ENCODE measurements at places on chromosomes 3 and 15.

GRCh38 chr3:98920166-98920565, 18.7 kb upstream of the DCBLD2 start:
- DNase-seq, result no peak

DNA sequence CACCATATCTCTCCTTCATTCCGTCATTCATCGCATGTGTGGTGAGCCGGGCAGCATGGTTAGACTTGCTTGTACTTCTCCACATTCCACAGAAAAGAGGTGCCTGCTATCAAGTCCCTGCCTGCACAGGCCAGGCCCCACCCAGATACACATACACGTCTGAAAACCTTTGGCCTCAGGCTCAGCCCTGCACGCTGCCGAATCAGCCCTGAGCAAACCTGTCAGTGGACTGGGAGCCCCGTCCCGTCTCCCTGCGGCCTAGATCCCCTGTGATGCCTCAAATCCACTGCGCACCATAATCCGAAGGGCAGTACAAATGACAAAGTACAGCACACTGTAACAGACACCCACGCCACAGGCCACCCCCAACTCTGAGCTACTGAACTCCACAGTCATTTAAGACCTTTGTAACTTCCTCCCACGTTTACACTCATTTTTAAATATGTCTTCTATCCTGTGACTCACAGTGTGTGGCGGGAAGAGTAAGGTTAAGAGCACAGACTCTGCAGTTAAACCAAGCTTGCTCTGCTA, 67.1 kb downstream of the MB21D2 start:
- no peak for DNase-seq

- no peak for DNase-seq
Observed at GRCh38 chr3:11226042-11226370, 46.2 kb upstream of the ATG7 start.

DNA sequence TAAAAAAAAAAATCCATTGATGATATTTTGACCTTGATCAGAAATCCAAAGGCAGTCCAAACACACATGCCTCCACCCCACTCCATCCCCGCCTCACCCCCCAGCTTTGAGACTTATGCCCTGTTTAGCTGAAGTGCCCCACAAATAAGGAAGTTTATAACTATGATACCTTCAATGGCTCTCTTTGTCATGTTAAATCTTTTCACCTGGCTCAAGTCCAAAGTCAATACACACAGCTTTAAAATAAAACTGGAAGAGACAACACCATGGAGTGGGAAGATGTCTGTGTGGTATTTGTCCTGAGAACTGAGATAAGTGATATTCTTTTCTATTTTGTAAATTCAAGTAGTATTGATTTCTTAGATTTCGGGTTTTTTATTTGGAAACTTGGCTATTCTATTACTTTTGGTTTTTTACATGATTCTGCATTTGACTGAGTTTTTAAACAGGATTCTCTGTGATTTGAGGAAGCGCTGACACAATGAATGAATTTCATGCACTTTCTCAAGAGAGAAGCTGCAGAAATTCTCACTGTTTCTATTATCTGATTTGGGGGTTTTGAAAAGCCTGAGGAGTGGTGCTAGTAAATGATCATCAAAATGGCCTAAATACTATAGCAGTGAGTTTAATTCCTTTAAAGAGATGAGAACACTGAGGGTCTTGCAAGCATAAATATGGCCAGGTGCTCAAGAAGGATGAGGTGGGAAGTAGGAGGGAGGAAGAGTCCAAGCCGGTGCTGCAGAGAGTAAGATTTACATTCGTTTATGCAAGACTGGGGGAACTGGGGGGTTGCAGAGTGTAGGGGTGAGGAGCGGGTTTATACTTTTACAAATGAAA, 5.2 kb downstream of the FOXB1 start:
- no peak for DNase-seq

DNA sequence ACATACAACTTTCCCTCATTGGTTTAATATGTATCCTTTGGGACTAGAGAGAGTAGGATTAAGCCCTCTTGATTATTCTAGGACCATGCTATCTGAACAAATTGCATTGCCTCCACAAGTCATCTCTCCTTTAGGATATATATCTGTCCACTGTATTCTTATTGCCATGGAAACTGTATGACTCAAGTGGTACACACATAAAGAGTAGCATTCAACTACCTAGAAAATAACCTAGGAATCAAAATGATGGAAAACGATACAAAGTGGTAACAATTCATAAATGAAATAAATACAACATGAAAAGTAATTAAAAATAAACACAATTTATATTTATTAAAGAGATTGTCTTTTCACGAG, 212.1 kb upstream of the P2RY1 start:
- no peak for DNase-seq

DNA sequence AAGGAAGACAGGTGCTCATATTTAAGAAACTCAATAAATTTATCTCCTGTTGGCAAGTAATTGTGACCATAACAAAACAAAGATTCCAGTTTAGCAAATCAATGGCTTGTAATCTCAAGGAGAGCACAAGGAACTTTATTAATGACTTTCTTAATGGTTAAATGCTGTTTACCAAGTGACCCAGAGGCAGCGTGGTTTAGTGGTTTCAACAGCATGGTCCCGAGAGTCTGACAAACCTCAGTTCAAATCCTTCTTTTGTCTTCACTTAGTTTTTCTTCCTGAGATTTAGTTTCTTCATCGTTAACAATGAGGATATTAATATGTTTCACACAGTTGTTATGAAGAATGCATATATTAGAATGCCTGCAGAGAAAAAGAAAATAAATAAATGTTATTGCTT, 212.6 kb downstream of the KCNMB2 start:
- no peak for DNase-seq

DNA sequence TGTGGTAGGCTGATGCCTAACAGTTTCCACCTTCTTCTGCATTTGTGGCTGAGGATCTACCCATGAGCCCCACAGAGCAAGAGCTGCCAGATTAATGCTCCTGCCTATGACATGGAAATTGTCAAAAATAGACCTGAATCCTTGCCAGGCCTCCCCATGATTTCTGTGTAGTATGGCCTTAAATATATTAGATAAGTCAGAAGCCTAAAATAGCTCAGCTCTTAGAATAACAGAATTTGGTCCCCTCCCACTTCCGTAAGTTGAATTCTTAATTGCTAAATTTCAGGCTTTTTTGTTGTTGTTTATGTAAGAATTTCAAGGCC, 129.0 kb downstream of the SERPINI1 start:
- no peak for DNase-seq

GRCh38 chr3:189577050-189577951, 53.9 kb upstream of the TP63 start:
- no peak for DNase-seq

GRCh38 chr3:189195302-189195701, 23.5 kb downstream of the TPRG1 start:
- no peak for DNase-seq

GRCh38 chr3:128383316-128384235, 83.1 kb downstream of the DNAJB8 start:
- no peak for DNase-seq

- no peak for DNase-seq
Observed at GRCh38 chr3:73784686-73785392, 160.1 kb upstream of the PDZRN3 start.

DNA sequence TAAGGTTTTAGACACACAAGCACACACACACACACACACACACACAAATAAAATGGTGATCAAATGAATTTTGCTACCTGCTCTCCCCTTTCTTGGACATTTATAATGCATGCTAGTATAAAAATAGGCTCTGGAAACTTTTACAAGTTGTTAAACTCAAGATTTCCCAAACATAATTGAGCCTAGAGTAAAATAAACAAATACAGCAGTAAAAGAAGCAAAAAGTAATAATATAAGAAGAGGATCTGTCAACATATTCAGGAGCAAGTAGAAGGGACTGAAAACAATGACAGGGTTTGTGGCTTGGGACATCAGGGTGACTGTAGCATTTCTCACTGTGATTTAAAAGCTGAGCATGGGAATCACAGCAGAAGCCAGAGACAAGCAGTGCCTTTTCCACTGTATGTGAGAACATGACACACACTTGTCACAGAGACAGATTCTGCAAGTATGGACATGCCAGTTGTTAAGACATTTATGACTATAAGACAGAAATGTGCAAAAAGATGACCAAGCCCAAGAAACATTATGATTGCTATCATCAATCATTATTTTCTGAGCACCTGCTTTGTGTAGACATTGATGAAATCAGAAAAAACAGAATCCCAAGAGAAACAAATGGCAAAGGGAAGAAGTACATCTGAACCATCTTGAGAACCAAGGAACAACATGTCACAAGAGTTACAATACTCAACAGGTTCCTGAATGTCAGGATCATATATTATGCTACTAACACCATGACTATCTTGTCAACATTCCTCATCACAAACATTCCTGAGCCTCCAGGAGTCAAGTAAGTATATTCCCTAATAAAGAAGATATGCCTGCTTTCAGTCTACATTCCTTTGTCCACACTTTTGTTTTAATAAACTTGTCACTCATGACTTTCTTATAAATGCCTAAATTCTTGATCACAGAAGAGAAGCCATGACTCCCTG, 7.1 kb downstream of the THRB start:
- no peak for DNase-seq

DNA sequence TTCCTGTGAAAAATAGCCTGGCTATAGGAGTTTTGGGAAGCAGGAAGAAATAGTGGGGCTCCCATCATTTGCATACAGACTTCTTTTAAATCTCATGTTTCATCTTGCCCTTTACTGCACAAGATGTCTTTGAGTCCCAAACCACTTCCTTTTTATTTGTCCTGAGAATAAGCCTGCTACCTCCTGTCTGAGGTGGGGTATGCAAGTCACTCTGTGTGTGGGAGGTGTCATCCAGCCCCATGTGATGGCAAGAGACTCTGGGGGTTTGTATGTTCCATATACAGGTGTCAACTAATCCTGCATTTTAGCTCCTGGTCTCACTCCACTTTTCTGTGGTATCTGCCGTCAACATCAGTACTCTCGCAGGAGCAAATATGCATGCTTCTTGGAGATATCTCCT, 102.0 kb downstream of the OTOL1 start:
- no peak for DNase-seq

DNA sequence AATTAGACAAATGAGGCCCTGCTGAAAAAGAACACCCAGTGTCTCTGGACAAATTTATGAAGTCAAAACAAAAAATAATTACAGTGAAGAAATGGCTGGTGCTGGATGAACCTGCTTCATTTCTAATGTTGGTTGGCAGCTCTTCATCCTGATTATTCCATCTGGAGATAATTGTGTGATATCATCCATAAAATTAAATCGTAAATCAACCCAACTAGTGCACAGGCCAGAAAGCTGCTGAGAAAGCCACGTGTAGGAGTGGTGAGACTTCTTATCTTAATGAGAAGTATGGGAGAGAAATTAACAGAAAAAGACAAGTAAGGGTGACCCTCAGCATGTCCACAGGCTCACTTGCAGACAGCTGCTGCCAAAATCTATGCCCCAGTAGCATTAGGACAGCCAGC, 465.2 kb upstream of the TGFBR2 start:
- DNase-seq, result no peak

DNA sequence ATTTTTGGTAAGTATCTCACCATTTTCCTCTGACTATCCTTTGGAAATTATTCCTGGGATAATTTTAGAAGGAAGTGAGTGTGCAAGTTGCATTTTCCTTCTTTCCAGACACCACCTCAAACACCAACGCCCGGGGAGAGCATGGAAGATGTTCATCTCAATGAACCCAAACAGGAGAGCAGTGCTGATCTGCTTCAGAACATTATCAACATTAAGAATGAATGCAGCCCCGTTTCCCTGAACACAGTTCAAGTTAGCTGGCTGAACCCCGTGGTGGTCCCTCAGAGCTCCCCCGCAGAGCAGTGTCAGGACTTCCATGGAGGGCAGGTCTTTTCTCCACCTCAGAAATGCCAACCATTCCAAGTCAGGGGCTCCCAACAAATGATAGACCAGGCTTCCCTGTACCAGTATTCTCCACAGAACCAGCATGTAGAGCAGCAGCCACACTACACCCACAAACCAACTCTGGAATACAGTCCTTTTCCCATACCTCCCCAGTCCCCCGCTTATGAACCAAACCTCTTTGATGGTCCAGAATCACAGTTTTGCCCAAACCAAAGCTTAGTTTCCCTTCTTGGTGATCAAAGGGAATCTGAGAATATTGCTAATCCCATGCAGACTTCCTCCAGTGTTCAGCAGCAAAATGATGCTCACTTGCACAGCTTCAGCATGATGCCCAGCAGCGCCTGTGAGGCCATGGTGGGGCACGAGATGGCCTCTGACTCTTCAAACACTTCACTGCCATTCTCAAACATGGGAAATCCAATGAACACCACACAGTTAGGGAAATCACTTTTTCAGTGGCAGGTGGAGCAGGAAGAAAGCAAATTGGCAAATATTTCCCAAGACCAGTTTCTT, 3.9 kb downstream of the NFKBIZ start:
- DNase-seq, result no peak

Data from memory B cell (primary cell).